Fibroblast of upper back skin (primary cell): ENCODE measurements at places on chromosomes 7 and 10.

DNA sequence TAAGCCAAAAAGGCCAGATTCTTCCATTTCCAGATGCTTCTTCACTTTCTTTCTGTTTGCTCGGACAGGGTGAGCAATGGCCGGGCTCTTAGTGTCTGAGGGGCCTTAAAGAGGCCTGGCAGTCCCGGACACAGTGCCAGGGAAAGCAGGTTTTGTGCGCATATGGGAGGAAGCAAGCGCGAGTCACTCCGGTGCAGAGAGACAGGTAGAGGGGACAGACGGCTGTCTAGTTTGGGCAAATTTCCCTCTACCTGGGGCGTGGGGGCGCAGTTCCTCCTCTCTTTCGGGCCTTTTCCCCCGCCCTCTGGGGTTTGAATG, 4.7 kb downstream of the NEUROD6 start:
- DNase-seq: no peak

- DNase-seq: peak; percentile 84
Observed at GRCh38 chr7:130297628-130298543, 4.9 kb downstream of the CPA4 start.

DNA sequence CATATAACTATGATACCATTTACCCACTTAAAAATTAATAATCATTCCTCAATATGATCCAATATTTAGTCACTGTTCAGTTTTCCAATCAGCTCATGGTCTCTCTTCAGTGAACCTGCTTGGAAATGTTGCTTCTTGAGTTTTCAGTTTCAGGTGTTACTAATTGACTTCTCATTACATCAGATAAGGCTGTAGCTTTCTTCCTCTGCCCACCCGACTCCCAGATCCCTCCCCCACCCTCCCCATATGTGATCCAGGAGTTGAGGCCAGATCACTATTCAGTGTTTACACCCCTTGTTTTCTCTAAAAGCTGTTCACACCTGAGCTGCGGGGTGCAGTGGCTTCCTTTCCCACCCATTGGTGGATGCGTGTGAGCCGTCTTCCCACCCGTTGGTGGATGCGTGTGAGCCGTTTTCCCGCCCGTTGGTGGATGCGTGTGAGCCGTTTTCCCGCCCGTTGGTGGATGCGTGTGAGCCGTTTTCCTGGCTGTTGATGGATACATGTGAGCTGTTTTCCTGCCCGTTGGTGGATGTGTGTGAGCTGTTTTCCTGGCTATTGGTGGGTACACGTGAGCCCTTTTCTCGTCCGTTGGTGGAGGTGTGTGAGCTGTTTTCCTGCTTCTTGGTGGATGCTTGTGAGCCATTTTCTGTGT, 3.2 kb upstream of the MTG1 start:
- no peak for DNase-seq

GRCh38 chr10:19749185-19749729, 67.0 kb upstream of the PLXDC2 start:
- peak; percentile 69 for DNase-seq

- no peak for DNase-seq
Observed at GRCh38 chr10:92644921-92645320, 44.8 kb upstream of the HHEX start.

GRCh38 chr10:95428701-95429100, 132.5 kb downstream of the SORBS1 start:
- DNase-seq: no peak
